Bronchial smooth muscle cell (primary cell): ENCODE measurements at places on chromosomes 7 and 10. TPM values are rescaled to one million over a fixed set of nuclear protein-coding genes. Genes with fewer than 3 reads are reported as not detected.

CELF2 gene
- total RNA-seq: 3.8 and 4.4 TPM in 2 replicates

APBB1IP gene
- 1.0 and 1.6 TPM in 2 replicates for total RNA-seq

CYP26C1 gene
- total RNA-seq: under 0.01 TPM in 2 replicates

SPDYE2 gene
- total RNA-seq: not detected in 2 replicates

PRKRIP1 gene
- 9.7 and 14.5 TPM in 2 replicates for total RNA-seq

FGF8 gene
- total RNA-seq: 0.16 TPM in 1 of 2 replicates, not detected in the other

EEF1AKMT2 gene
- 18.9 and 21.0 TPM in 2 replicates for total RNA-seq

PLAC9 gene
- total RNA-seq: 49.6 and 60.6 TPM in 2 replicates

FRMD4A gene
- total RNA-seq: 10.6 and 12.9 TPM in 2 replicates

CFAP43 gene
- 0.16 and 0.52 TPM in 2 replicates for total RNA-seq

OR2A1 gene
- total RNA-seq: 0.09 TPM in 1 of 2 replicates, not detected in the other

CLRN3 gene
- total RNA-seq: not detected in 2 replicates

PCLO gene
- under 0.01 TPM in 2 replicates for total RNA-seq

PRF1 gene
- not detected in 2 replicates for total RNA-seq

PDE1C gene
- 0.09 and 0.16 TPM in 2 replicates for total RNA-seq

UNC5B gene
- 3.9 and 11.4 TPM in 2 replicates for total RNA-seq

SPDYE1 gene
- under 0.01 TPM in 1 of 2 replicates, not detected in the other for total RNA-seq

HYAL4 gene
- total RNA-seq: not detected in 2 replicates

GDF2 gene
- total RNA-seq: not detected in 2 replicates

SLC13A4 gene
- 0.16 and 0.26 TPM in 2 replicates for total RNA-seq

FRG2B gene
- total RNA-seq: not detected in 2 replicates

CLCN1 gene
- total RNA-seq: 0.09 TPM in 1 of 2 replicates, not detected in the other

CCSER2 gene
- 19.4 and 23.1 TPM in 2 replicates for total RNA-seq

NFE2L3 gene
- 0.63 and 1.9 TPM in 2 replicates for total RNA-seq

C10orf143 gene
- total RNA-seq: 1.0 and 1.1 TPM in 2 replicates

DLG5 gene
- 33.9 and 46.0 TPM in 2 replicates for total RNA-seq

CRHR2 gene
- not detected in 2 replicates for total RNA-seq

GRM3 gene
- total RNA-seq: not detected in 2 replicates

ESYT2 gene
- 56.5 and 68.6 TPM in 2 replicates for total RNA-seq

ERCC6 gene
- 11.1 and 13.4 TPM in 2 replicates for total RNA-seq

CALN1 gene
- total RNA-seq: not detected in 2 replicates

TAS2R4 gene
- 0.79 and 1.3 TPM in 2 replicates for total RNA-seq

ADAMTS14 gene
- 3.3 and 22.9 TPM in 2 replicates for total RNA-seq

EDRF1 gene
- total RNA-seq: 14.5 and 21.0 TPM in 2 replicates

VSIR gene
- total RNA-seq: 19.2 and 61.0 TPM in 2 replicates
